ENCODE measurements at places on chromosomes 13 and 19. TPM values are rescaled to one million over a fixed set of nuclear protein-coding genes. Genes with fewer than 3 reads are reported as not detected.
A peak's percentile ranks its signal among the peaks of the same experiment; 100 is the strongest.

SPRED3 gene
- 0.82 TPM for total RNA-seq

GRCh38 chr13:97892717-97893116 lies 60.8 kb upstream of the IPO5 start:
- no peaks in the 10 kb centered on the region for H3K27me3 ChIP-seq
- H3K36me3 ChIP-seq = no peaks in the 10 kb centered on the region
- no peak overlapping the region for H3K4me3 ChIP-seq
- H3K4me1 ChIP-seq = no peaks in the 10 kb centered on the region
- DNase-seq = no peak
- H3K27ac ChIP-seq = no peak overlapping the region

DNA sequence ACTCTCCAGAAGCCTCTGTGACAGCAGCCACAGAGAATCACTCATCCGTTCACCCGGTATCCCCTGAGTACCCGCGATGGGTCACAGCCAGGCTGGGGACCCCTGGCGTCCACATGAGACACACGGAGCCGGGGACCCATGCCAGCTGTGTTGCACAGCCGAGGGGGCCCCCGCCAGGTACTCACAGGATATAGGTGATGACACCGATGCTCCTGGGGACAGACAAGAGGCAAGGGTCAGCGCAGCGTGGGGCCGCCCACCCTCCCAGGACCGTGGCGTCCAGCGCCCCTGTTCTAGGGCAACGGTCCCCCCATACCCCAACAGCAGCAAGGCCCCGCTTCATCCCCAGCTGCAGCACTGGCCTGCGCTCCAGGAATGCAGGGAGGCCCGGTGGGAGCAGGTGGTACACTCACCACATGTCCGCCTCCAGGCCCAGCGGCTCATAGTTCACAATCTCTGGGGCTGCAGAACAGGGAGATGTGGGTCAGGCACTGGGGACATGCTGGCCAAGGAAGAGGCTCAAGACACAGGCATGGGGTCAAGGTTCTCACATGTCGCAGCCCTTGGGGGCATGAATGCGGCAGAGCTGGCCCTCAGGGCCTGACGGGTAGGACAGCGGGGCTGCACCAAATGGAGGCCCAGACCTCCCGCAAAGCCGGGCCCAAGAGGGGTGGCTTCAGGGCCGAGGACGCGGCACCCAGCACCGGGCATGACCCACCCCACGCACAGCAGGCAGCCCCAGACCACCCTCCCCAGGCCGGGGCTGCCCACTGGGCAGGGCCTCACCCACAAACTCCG lies 7.2 kb downstream of the DAPK3 start:
- DNase-seq = no peak
- H3K27me3 ChIP-seq = no peaks in the 10 kb centered on the region
- H3K4me1 ChIP-seq = no peaks in the 10 kb centered on the region
- H3K27ac ChIP-seq = no peak overlapping the region
- H3K4me3 ChIP-seq = no peak overlapping the region

FXYD3 gene
- 1,352 TPM for total RNA-seq

DNA sequence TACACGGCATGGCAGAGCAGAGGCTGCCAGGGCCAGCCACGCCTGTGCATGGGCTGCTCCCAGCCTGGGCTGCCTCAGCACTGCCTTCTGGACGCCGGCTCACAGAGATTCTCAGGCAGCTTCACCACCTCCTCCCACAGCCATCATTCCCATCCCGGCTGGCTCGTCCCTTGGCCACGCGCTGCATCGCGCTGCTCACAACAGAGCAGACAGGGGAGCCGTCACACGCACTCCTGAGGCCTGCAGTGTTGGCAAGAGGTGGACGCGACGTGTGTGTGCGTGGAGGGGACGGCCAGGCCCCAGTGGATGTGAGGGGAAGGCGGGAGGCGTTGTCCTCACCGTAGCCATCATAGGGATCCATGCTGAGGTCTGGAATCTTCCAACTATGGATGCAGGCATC lies 7.6 kb upstream of the PRKD2 start:
- no peak overlapping the region for H3K27ac ChIP-seq
- no peaks in the 10 kb centered on the region for H3K27me3 ChIP-seq
- H3K4me3 ChIP-seq = no peak overlapping the region
- DNase-seq = no peak

DNA sequence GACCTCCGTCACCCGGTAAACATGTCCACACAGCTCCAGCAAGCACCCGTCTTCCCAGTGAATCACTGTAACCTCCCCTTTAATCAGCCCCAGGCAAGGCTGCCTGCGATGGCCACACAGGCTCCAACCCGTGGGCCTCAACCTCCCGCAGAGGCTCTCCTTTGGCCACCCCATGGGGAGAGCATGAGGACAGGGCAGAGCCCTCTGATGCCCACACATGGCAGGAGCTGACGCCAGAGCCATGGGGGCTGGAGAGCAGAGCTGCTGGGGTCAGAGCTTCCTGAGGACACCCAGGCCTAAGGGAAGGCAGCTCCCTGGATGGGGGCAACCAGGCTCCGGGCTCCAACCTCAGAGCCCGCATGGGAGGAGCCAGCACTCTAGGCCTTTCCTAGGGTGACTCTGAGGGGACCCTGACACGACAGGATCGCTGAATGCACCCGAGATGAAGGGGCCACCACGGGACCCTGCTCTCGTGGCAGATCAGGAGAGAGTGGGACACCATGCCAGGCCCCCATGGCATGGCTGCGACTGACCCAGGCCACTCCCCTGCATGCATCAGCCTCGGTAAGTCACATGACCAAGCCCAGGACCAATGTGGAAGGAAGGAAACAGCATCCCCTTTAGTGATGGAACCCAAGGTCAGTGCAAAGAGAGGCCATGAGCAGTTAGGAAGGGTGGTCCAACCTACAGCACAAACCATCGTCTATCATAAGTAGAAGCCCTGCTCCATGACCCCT lies 9.0 kb upstream of the CEACAM5 start:
- peak; percentile 20 for DNase-seq
- no peaks in the 10 kb centered on the region for H3K36me3 ChIP-seq
- H3K4me1 ChIP-seq = no peaks in the 10 kb centered on the region
- H3K27me3 ChIP-seq = peaks cover 13% of the 10 kb centered on the region

CALR3 gene
- total RNA-seq = 0.91 TPM

GRCh38 chr19:38564981-38565690 lies 52.6 kb downstream of the MAP4K1 start:
- H3K27ac ChIP-seq = no peak overlapping the region
- DNase-seq = no peak
- no peaks in the 10 kb centered on the region for H3K27me3 ChIP-seq
- H3K36me3 ChIP-seq = no peaks in the 10 kb centered on the region
- peak overlapping the region; percentile 15 for H3K4me3 ChIP-seq
- no peaks in the 10 kb centered on the region for H3K4me1 ChIP-seq

DNA sequence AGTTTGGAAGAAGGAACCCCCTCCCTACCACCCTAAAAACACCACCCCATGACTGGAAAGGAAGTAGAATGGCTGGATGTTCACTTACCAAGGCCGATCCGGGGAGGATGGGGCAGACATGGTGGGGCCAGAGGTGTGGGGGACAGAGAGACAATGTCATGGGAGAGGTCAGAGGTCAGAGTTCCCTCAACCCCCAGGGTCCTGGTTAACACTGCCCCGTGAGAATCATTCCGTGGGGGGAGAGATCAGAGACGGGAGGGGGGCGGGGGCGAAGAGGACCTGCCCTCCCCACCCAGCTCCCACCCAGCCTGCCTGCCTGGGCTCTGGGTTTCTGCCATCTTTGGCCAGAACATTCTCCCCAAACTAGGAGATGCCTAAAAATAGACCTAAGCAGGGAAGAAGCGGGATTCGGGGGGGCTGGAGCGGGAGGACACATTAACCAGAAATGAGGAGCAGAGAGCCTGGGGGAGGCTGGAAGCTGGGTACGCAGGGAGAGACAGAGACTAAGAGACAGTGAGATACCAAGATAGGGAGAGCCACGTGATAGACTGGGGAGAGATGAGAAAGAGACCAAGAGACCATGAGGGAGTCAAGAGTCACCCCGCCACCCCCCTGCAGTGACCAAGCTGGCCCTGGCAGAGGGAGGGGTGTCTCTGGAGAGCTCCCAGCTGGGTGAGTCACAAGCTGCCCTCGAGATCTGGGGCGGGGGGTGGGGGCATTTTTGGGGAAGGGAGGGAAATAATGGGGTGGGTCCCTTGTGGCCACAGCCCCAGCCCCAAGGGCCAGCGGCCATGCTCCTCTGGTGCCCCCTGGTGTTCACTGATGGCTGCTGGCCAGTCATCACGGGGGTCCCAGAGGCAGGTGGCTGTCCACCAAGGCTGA lies 6.1 kb upstream of the KANK2 start:
- H3K36me3 ChIP-seq = no peaks in the 10 kb centered on the region
- H3K27me3 ChIP-seq = no peaks in the 10 kb centered on the region
- no peaks in the 10 kb centered on the region for H3K4me1 ChIP-seq
- H3K4me3 ChIP-seq = no peak overlapping the region
- peak overlapping the region; percentile 74 for H3K27ac ChIP-seq
- DNase-seq = peak; percentile 34

DNA sequence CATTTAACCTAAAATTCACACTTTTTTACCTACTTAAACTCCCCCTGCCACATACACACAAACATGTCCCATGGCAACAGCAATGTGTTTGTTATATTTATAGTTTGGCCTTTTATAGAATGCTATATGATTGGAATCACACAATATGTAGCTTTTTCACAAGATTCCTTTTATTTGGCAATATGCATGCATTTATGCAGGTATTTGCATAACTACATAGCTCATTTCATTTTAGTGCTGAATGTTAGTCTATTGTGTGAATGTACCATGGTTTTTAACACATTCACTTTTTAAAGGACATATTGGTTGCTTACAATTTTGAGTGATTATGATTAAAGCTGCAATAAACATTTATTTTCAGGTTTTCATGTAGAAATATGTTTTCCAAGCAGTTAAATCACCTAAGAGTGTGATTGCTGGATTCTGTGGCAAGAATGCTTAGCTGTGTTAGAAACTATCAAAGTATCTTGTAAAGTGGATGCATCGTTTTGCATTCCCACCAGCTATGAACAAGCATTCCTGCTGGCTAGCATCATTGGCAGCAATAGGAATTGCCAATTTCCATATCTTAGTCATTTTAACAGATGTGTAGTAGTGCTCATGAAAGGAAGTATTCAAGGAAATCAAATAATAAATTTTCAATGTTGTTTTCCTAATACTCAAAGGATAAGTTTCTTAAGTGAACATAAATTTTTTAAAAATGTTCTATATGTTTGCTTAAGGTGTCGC lies 557.0 kb downstream of the SLITRK1 start:
- H3K27ac ChIP-seq = no peak overlapping the region
- no peaks in the 10 kb centered on the region for H3K36me3 ChIP-seq
- no peak overlapping the region for H3K4me3 ChIP-seq
- no peaks in the 10 kb centered on the region for H3K4me1 ChIP-seq
- no peak for DNase-seq

DCT gene
- total RNA-seq = 3.4 TPM

NPAS1 gene
- total RNA-seq = 0.27 TPM

DNA sequence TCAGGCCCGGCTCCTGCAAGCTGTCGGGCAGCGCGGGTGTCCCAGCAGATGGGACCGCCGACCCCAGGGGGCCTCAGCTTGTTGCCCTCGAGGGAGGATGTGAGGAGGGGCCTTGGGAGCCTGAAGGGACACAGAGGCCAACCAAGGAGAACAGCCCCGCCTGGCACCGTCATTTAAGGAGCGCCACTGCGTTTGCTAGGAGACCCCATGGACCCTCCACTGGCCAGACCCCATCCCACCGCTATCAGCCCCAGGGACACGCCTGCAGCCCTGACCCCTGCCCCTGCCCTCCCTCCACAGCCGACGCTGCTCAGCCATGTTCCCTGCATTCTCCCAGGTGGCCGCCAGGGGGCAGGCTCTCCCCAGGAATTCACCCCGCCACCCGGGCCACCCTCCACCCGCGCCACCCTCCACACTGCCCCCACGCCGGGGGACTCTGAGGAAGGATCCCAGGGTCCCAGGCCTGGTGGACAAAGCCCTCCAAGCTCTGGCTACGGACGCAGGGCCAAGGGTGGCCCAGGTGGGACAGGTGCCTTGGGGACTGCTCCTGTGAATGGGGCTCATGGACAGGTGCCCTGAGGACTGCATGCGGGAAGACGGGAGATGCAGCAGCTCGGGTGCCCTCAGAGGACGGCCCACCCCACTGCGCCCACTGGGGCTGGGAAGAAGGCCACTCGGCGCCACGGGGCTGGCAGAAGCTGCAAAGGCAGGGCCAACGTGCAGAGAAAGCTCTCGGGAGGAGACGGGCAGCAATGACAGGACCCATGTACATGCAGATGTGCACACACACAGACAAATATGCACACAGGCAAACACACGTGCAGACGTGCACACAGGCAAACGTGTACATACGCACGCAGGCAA lies 34.4 kb downstream of the PIP5K1C start:
- H3K36me3 ChIP-seq = no peaks in the 10 kb centered on the region
- no peak overlapping the region for H3K4me3 ChIP-seq
- no peaks in the 10 kb centered on the region for H3K4me1 ChIP-seq
- DNase-seq = peak; percentile 46
- no peak overlapping the region for H3K27ac ChIP-seq
- no peaks in the 10 kb centered on the region for H3K27me3 ChIP-seq

DNA sequence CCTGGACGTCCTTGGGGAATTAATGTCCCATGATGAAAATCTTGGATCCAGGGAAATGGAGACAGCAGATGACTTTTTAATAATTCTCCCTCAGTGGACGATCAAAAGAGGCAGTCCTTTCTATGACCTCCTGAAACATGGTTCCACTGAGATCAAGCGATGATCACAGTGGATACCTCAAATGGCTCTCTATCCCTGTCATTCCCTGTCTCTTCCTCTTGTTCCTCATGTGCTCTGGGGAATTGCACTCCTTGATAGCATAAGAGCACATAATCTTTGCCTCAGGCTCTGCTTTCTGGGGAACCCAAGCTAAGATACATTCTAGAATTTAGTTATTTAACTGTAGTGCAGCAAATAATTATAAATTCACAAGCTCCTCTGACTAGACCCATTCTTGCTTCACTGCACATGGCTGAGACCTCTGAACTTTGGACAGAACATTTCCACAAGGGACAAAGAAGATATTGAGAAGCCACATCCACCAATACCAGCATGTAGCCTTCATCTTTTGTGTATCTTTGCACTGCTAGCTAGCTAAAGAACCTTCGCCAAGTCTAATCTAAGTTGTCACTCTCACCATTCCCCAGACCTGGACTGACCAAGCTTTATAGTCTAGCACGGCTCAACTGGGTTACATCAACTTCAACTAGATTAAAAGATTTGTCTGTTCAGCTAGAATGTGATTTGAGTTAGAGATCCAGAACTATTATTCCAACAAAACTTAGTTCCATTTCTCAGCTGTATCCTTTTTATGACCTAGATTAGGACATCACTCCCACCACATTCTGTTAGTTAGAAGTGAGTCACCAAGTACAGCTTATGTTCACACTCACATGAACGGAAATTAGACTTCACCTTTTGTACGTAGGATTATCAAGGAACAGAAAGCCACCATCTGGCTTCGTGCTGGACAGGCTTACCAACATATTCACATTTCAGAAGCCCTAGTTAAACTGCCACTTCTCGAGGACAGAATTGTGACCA lies 142.7 kb downstream of the SUCLA2 start:
- no peak for DNase-seq
- H3K4me3 ChIP-seq = no peak overlapping the region
- no peaks in the 10 kb centered on the region for H3K4me1 ChIP-seq
- no peaks in the 10 kb centered on the region for H3K36me3 ChIP-seq

DNA sequence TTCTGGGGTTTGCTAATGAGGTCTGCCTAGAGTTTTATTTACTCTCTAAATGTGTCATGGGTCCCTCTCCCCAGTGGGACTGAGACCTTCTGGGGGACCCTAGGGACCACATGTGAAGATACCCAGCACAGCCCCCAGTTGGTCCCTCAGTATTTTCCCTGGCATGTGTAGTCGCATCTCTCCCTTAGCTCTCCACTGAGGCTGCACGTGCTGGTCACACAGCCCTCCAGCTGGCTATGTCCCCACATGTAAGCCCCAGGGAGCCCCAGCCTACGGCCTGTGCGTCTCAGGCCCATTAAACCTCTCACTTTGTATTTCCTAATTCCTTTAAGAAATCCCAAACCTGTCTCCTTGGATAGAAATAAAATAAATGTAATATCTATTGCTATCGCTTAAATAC lies 189.6 kb upstream of the TSHZ3 start:
- DNase-seq = no peak
- H3K4me3 ChIP-seq = no peak overlapping the region
- H3K27me3 ChIP-seq = no peaks in the 10 kb centered on the region
- H3K36me3 ChIP-seq = no peaks in the 10 kb centered on the region

Measured in prostate gland (tissue), 2 donors.